ENCODE measurements at places on chromosomes 6 and 20.

DNA sequence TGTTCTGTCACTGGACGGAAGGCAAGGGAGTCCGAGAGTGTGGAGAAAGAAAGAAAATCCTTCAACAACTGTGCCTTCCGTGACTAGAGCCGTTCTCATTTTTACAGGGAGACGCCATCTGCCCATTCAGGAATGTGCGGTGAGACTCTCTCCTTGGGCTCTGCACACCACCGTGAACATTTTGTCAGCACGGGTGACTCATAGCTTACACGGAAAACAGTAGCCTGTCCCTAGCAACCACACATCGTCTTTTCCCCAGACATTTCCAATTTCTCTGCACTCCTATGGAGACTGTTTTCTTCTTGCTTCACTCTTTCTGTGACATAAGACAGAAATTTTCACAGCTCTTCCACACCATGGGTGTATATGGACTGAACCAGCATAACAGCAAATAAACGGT is 55.1 kb downstream of the TBXT start:
- no peak overlapping the region for H3K4me3 ChIP-seq
- H3K27me3 ChIP-seq, result no peaks in the 10 kb centered on the region
- no peak overlapping the region for H3K27ac ChIP-seq
- no peaks in the 10 kb centered on the region for H3K4me1 ChIP-seq
- DNase-seq, result no peak
- no peaks in the 10 kb centered on the region for H3K36me3 ChIP-seq

DNA sequence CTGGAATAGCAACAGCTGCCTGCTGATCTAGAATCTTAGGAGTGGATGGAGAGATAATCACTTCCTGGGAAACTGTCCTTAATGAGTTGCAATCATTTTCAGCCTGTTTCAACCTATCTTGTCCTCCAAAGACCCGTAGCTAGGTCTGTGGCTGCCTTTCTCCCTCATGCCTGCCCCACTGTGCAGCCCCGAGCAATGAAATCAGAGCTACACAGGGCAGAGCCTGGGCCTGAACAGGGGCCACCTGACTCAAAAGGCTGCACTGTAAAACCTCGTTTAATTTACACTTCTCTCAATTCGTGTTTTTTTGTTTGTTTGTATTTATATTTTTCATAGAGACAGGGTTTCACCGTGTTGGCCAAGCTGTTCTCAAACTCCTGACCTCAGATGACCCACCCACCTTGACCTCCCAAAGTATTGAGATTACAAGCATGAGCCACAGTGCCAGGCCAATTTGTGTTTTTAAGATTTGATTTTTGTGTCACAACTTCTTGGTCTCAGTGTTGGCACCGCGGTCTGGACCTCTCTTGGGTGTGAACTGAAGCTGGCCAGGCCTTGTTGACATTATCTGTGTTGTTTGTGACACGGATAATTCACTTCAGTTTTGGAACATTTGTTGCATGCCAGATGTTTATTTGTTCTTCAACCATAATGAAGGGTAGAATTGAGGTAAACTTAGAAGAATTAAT is 21.5 kb downstream of the GGTLC1 start:
- no peaks in the 10 kb centered on the region for H3K36me3 ChIP-seq
- no peak for DNase-seq
- no peak overlapping the region for H3K27ac ChIP-seq

- H3K4me3 ChIP-seq, result no peak overlapping the region
- no peaks in the 10 kb centered on the region for H3K36me3 ChIP-seq
- no peaks in the 10 kb centered on the region for H3K4me1 ChIP-seq
- no peaks in the 10 kb centered on the region for H3K27me3 ChIP-seq
Measured at GRCh38 chr6:106856227-106856874, 118.2 kb downstream of the CD24 start.

DNA sequence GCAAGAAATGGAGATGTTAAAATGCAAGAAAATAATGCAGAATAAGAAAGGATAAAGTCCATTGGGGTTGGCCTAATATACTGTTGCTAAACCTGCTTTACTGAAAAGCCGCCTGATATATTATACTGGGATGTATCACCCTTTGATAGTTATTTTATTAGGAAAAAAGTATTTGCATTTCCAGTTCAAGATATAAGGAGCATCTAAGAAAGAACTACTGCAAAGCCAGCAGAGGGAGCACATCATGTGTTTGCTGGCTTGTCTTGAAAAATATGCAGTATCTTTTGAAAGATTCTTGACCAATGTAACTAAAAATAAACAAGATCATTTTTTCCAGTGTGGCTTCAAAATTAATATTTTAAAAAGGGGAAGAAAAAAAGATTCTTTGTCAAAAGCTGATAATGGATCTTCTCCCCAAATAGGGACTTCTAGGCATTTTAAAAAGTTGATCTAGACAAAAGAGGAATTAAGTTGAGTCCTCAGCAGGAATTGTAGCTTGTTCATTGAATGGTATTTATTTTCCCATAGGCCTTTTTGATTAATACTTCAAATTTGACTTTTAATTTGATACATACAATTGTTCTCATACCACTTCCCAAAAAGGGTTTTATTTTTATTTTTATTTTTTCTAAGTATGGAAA is 214.9 kb downstream of the ZFAND3 start:
- no peak overlapping the region for H3K27ac ChIP-seq
- H3K36me3 ChIP-seq, result no peaks in the 10 kb centered on the region
- H3K4me3 ChIP-seq, result no peak overlapping the region
